KBM-7 (cell line): ENCODE measurements at places on chromosomes 2 and 18.

DNA sequence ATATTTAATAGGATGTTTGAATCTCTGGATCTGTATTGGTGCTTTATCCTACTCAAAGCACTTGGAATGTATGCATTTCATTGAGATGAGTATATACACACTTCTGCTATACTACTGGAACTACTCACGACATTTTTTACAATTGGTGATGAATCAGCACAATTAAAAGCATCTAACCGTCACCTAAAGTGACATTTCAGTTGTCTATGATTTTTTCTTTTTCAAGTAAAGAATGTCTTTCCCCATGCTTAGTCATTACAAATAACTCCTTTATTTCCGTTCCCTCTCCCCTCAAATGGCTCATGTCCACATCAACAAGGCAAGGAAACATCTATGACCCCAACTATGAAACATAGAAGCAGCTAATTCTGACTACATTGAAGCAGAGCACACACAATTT is 77.3 kb downstream of the CLIP4 start:
- DNase-seq, result no peak

GRCh38 chr2:8081130-8081529 is 600.7 kb upstream of the ID2 start:
- DNase-seq, result no peak

DNA sequence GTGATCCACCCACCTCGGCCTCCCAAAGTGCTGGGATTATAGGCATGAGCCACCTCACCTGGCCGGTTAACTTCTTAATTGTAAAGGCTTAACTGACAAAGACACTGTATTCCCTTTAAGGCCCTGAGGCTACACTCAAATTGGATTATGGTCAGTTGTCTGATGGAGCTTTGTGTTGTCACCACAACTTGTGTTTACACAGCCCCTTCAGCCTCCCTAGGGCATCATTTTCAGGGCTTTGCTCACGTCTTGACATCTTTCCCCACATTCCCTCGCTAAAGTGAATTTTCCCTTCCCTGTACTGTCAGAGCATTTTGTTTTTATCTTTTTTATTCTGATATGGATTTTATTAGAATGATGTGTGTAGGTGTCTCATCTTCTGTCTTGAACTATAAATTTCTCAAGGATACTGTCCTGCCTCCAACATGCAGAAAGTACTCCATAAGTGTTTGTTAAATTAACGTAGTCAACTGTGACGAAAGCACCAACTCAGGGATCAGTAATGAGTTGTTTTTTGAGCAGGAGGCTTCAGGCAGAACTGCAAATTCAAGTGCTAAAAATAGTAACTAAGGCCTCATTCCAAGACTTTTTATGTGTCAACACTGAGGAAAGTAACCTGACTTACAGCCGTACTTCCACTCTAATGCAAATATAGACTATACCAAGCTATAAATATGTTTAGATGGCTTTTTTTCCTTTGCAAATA is 77.1 kb upstream of the NARS1 start:
- DNase-seq, result no peak

DNA sequence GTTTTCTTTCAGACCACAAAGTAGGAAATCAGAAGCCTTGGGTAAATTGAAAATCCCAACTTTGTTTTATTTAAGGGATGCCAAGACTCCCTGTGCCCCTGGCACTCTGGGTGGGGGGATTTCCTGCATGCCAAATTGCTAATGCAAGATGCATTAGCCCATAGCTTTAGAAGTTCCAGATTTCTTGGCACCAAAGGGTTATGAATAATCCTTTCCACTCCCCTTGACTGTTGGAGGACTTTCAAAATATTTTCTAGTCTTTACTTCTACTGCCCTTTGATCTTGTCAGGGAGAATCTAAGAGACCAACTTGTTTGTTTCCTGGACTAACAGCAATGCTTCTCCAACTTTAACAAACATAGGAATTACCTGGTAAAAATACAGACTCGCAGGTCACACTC is 81.8 kb upstream of the TGIF1 start:
- DNase-seq, result no peak

DNA sequence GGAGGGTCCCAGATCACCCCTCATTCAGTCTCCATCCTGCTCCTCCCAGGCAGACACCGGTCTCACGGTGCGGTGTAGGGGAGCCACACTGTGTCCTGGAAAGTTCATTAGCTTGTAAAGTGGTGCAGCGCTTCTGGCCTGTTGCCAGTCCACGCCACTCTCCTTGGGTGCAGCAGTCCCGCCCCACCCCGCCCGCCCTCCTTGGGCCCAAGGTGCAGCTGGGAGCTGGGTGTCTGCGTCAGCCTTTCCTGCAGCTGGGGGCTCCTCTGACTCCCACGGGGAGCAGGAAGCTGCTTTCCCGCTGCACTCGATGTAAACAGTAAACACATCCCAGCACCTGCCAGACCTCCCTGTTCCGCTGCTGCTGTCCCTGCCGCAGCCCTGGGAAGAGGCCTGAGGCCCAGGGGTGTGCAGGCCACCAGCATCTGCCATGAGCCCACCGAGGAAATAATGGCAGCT is 53.8 kb upstream of the ASB18 start:
- no peak for DNase-seq

DNA sequence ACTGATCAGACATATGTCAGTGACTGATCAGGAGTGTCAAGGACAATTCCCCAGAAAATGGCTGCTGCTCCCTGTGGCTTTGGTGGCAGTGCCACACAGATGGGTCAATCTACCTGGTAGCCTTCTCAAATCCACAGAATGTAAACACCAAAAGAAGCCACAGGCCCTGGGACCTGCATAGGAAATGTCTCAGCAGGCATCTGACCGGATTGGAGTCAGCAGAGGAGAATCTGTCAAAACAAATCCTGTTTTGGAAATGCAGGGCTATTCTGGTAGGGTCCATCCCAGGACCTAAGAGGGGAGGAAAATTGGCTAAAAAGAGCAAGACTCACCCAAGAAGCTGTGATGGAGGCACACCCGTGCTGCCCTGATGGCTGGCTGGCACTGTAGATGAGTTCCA is 189.7 kb downstream of the TMEM247 start:
- no peak for DNase-seq

GRCh38 chr18:37346048-37346447 is 219.6 kb downstream of the CELF4 start:
- DNase-seq, result no peak
